ENCODE measurements at places on chromosomes 2 and 18.

GRCh38 chr18:73511771-73512503 lies 635.7 kb downstream of the FBXO15 start:
- DNase-seq, result no peak

DNA sequence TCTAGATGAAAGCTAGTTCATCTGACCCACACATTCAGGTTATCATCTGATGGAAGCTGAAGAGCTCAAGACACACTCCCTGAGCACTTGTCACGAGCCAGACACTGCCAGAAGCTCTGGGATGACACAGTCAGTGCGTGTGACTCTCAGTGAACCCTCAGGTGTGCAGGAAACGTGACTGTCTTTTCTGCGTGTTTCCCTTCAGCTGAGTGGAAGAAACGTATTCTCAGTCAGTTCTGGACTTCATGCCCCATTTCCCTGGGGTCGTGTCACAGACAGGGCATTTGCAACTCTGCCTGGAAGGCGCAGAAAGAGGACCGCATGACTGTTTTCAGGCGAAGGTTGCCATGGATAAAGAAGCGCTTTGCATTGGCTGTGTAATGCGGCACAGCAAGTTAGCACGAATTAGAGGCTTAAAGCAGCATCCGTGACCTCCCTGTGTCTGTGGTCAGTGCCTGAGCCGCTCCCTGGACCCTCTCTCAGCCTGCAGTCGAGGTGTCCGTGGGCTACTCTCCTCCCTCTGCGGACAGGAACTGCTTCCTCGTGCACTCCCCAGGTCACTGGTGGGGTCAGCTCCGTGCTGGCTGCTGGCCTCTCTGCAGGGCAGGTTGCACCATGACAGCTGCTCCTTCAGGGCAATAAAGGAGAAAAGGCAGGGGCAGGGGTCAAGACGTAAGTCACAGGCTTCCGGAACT lies 3.3 kb upstream of the ALLC start:
- DNase-seq, result no peak

- no peak for DNase-seq
Measured at GRCh38 chr2:8241317-8241716, 440.5 kb upstream of the ID2 start.

DNA sequence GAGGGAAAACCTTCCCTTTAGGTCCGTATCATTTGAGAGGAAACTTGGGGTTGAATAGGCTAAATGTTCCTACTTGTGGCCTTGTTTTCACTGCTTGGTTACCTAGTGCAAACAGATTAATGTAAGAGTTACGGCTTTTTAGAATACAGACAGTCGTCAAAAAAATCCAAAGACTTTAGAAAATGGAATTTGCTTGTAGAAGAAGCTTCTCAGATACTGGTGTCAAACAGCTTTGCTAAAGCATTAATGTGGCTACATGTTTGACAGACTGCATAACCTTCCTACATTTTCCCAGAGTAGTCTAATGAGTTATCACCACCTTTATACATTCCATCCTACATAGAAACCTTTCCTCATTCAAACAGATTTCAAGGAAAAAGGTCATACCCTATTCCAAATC lies 114.6 kb downstream of the FMNL2 start:
- no peak for DNase-seq

GRCh38 chr2:224910574-224910925 lies 131.7 kb downstream of the DOCK10 start:
- DNase-seq, result no peak
